ENCODE measurements at places on chromosomes 12 and 14.
A peak's percentile ranks its signal among the peaks of the same experiment; 100 is the strongest.

GRCh38 chr12:46154221-46154985, 114.4 kb downstream of the SLC38A1 start:
- DNase-seq = peak; percentile 73

- DNase-seq = no peak
These were observed 72.0 kb downstream of the FOS start for GRCh38 chr14:75350505-75351060.

GRCh38 chr12:92717202-92717601, 14.4 kb downstream of the PLEKHG7 start:
- peak; percentile 14 for DNase-seq

GRCh38 chr12:120085920-120086645, 30.5 kb downstream of the RAB35 start:
- no peak for DNase-seq

GRCh38 chr14:102516531-102517391, 7.2 kb upstream of the ANKRD9 start:
- no peak for DNase-seq

GRCh38 chr14:49173765-49174373, 412.3 kb downstream of the RPS29 start:
- DNase-seq = peak; percentile 53

GRCh38 chr12:117552971-117553370, 191.5 kb upstream of the NOS1 start:
- no peak for DNase-seq

GRCh38 chr14:100488057-100488456, 99.2 kb downstream of the BEGAIN start:
- DNase-seq = no peak

DNA sequence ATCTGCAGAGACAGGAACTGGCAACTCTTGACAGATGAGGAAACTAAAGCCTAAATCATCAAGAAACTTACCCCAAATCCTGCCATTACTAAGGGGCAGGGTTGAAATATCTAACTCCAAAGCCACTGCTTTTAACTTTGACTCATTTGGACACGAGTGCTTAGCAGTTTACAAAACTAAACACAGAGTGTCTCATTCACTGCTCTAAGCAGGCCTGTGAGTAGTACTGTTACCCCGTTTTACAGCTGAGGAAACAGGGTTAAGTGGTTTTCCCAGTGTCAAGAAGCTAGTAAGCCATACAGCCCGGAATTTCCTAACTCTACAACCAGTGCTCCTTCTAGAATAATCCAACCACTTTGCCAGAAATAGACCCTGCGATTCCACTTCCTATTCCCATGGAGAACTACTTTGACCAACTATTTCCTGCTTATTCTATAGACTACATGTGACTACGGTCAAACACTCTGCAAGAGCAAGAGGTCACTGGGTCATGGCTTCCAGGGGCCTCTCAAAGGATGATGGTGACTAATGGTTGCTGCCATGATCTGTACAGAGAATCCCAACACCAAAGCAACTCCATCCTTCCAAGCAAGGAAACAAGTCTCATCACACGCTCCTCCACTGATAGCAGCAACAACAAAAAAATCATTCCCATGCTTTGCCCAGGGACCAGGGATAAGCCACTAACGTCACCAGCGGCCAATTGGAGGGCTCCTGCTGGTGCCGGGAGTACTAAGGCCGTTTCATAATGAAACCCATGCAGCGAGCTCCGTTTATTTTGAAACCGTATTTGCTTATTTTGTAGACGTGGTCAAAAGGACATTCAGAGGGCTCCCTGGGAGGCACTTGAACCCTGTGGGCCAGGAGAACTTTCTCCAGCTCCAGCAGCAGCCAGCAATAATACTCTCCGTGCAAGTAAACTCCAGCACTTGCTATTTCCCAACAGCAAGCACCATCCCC, 56.3 kb downstream of the NUAK1 start:
- no peak for DNase-seq

DNA sequence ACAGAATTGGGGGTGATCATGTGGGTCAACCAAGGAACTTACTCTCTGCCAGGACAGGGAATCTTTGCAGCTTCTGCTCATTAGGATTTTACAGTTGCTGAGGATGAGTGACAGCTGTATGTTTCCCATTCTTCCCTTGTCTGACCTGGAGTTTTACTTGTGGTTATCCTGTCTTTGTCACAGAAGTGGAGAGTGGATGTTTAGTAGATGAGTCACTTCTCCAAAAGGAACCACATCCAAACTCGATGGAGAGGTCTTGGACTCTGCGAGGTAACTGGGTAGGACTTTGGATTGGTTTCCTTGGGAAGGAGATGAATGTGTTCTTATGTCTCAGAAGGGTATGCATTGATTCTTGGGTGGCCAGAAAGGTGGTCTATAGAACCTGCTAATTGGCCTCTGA, 53.8 kb upstream of the USP44 start:
- peak; percentile 61 for DNase-seq

- DNase-seq = no peak
These were observed 60.9 kb downstream of the ELK3 start for GRCh38 chr12:96255077-96255476.

- DNase-seq = no peak
These were observed 77.8 kb downstream of the PPP2R5E start for GRCh38 chr14:63465347-63465746.

GRCh38 chr12:29795715-29796114, 12.0 kb upstream of the TMTC1 start:
- no peak for DNase-seq

- DNase-seq = no peak
These were observed 183.8 kb downstream of the CCDC59 start for GRCh38 chr12:82174383-82174782.

DNA sequence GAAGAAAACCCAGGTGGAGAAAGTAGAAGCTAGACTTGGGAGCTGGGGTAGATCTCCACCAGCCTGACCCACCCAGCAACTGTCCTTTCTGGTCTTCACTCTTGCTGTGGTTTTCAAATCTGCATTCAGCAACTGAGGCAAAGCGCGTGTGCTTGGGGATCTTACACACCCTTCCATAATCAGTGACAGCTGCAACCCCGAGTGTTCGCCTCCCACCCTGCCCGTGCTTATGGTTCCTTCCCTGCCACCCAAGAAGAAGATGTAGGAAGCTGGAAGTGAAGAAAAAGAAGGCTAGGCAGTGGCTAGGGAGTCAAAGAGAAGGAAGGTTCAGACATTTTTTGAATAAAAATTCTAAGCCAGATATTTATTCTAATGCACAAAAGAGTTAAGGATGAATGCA, 162.6 kb upstream of the CCND2 start:
- no peak for DNase-seq

DNA sequence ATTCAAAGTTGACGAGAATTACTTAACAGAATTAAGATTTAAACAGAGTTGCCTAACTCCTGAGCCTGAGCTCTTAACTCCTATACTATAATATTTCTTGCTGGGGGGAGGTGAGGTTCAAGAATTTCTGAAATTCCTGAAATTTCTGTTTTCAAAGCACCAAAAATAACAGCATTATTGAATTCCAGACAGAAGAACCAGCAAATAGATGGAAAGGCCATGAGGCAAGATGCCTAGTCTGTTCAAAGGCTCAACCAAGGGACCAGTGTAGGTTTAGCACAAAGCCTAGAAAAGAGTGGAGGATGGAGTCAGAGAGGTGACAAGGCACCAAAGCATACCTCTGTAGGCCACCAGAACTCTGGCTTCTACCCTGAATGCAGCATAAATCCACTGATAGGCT, 76.4 kb downstream of the PPP1R12A start:
- peak; percentile 69 for DNase-seq

DNA sequence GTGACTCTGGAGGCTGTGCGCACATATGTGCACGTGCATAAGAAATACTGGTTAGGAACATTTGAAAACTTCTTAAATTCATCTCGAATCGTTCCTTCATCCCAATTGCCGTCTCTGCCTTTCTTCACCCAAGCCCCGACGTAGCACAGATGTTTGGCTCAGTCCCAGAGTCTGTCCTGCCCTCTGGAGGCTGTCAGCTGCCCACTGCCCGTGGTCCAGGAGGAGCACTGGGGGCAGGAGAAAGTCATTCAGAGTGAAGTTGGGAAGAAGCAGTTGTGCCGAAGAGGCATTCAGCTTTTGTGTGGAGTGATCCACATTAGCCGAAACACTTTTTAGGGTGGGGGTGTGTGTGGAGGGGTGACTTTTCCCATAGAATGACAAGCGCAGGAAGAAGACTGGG, 124.9 kb downstream of the TSPAN9 start:
- DNase-seq = no peak

- DNase-seq = peak; percentile 26
These were observed 195.0 kb upstream of the FOXG1 start for GRCh38 chr14:28571636-28572035.

GRCh38 chr14:104284107-104284592, 145.8 kb downstream of the KIF26A start:
- no peak for DNase-seq

- peak; percentile 92 for DNase-seq
These were observed at the start of gene DIP2B for GRCh38 chr12:50504798-50505674. Gene DIP2B (plus strand): TSS chr12:50504985. CDS start chr12:50505141, 156 bp downstream.

DNA sequence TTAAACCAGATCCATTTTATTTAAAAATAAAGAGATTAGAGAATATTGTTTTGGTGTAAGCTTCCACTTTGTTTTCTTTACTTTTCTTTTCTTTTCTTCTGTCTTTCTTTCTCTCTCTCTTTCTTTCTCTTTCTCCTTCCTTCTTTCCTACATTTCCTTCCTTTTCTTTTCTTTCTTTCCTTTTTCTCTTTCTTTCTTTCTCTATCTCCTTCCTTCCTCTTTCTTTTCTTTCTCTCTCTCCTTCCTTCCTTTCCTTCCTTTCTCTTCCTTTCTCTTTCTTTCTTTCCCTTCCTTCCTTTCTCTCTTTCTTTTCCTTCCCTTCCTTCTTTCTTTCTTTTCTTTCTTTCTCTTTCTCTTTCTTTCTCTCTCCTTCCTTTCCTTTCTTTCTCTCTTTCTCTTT, 100.8 kb downstream of the TMTC3 start:
- no peak for DNase-seq

DNA sequence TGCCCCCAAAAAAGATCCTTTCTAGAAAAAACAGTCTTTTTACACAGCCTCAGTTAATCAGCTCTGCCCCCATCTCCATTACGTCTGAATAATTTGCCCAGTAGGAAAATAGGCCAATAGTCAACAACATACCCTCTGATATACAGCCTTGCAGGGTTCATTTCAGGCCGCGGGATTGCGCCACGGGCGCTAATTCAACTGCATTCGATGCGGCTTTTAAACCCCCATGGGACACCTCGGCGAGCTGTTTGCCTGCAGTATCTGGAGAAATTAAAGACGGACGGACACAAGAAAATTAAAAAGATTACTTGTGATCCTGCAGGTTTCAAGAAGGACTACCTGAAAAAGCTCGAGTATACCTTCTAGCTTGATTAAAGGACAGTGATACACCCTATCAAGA, 36.1 kb downstream of the ERP29 start:
- DNase-seq = no peak

GRCh38 chr12:59973515-59973914, 377.7 kb downstream of the SLC16A7 start:
- DNase-seq = peak; percentile 77

DNA sequence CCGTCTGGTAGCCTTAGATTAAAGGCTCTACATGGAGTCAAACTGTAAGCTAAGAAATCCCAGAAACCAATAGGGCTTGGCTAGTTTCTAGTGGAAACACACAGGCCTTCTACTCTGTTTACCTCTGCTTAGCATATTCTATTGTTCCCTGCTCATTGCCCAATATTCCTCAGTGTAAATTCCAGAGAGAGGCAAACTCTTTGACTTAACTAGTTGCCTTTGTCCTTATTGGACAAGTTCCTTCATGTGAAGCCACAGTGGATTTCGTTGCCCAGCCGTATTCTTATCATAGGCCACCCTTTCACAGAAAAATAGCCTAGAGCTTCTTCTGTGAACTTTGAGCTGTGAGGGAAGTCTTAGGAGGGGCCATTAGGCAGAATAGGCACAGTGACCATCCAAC, 186.1 kb downstream of the PLCZ1 start:
- DNase-seq = no peak

- no peak for DNase-seq
These were observed 282.1 kb downstream of the TMTC2 start for GRCh38 chr12:82968631-82969367.

DNA sequence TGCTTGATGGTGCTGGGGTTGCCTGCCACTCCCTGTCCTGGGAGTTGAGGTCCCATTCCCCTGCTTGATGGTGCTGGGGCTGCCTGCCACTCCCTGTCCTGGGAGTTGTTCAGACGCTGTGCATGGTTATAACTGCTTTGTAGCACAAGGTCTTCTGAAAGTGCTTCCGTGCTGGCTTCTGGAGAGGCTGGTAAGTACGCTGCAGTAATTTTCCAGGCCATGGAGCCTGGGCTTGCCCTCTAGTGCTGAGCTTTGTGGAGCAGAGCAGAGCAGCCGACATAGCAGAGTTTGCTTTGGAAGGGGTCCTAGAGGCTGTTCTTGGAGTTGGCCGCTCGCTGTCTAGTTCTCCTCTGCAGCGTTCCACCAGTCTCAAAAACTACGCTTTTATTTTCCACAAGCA, 6.3 kb downstream of the B4GALNT3 start:
- DNase-seq = no peak

DNA sequence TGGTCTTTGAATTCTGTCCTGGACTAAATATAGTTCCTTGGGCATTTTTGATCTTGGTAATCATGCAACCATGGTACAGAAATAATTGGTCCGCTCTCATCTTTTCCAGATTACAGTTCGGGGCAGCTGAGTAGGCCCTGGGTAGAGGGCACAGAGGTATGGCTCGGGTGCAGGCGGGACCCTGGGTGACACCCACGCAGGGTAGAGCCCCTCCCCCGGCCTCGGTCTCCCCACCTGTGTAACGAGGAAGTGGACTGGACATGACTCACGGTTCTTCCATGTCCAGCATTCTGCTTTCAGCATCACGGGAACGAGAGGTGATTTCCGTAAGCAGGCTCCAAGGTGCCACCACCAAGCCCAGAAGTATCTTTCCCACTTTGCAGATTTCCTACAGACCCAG, 91.0 kb upstream of the DIO3 start:
- no peak for DNase-seq

- DNase-seq = no peak
These were observed 274.3 kb downstream of the BCL11B start for GRCh38 chr14:98997526-98998205.

GRCh38 chr12:124125203-124125871, 152.3 kb downstream of the ZNF664 start:
- no peak for DNase-seq

DNA sequence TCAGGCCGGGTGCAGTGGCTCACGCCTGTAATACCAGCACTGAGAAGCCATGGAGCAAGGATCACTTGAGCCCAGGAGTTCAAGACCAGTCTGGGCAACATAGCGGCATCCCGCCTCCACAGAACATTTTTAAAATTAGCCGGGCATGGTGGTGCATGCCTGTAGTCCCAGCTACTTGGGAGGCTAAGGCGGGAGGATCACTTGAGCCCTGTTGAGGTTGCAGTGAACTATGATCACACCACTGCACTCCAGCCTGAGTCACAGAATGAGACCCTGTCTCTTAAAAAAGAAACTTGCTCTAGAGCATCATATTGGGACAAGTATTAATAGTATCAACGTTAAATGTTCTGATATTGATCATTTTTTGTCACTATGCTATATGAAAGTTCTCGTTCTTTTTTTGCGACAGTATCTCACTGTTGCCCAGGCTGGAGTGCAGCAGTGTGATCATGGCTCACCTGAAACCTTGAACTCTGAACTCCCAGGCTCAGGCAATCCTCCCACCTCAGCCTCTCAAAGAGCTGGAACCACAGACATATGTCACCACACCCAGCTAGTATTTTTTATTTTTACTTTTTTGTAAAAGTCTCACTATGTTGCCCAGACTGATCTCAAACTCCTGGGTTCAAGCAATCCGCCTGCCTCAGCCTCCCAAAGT, 47.7 kb downstream of the CCDC85C start:
- no peak for DNase-seq
